ENCODE measurements at places on chromosomes 2 and 18.

DNA sequence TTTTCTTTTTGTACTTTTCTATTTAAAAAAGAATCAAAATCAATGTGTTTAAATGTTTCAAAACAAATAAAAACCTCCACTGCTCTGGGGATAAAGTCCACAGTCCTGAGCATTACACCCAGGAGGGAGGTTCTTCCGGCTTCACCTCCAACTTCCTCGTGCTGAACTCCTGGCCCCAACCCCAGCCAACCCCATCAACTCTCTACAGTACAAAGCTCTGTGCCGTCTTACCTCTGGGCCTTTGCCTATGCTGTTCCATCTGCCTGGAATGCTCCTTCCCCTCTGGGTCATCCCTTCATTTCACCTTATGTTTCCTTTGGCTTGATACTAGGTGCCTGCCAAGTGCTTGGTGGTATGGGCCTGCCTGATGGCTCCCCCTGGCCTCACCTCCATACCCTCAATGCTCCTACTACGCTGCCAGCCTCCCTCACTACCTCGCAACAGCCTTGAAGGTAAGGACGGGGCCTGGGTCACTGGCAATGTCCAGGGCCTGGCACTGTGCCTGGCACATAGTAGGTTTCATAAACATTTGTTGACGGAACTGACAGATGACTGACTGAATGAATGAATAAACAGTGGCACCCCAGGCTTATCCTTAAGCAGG lies 28.8 kb downstream of the SDC1 start:
- DNase-seq = no peak

DNA sequence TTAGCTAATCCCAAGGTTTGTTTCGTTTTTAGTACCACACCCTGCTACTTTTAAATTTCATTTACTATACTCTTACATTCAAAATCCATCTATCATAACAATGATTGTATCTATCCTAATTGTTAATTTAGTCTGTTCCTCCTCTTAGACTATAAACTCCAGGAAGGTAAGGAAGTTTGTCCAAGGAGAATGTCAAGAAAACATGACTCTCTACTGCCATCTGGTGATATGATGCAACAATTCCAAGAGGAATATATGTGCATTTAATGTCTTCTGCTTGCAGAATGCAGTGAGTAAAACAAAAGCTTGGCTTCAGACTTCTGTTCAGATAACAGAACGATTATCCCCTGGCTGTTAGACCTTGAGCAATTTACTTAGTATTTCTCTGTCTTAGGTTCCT lies 1267.1 kb downstream of the LRP1B start:
- DNase-seq = no peak

GRCh38 chr2:22879009-22879863 lies 505.7 kb upstream of the KLHL29 start:
- no peak for DNase-seq

DNA sequence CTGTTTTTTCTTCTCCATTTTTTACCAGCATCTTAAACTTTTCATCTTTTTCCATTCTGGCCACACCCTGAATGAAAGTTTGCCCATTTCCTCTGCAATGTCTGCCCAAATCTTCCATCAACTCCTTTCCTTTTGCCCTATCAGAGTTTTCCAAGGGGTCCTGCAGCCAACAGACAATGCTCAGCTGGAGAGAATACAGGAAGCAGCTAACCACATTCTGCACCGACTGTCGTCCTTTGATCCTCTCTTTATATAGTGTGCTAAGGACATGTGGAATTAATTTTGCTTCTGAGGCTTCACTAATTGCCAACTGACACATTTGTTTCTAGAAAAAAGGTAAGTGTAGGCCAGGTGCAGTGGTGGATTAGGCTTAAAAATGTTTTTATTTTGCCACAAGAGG lies 50.5 kb upstream of the DLX2 start:
- DNase-seq = no peak

DNA sequence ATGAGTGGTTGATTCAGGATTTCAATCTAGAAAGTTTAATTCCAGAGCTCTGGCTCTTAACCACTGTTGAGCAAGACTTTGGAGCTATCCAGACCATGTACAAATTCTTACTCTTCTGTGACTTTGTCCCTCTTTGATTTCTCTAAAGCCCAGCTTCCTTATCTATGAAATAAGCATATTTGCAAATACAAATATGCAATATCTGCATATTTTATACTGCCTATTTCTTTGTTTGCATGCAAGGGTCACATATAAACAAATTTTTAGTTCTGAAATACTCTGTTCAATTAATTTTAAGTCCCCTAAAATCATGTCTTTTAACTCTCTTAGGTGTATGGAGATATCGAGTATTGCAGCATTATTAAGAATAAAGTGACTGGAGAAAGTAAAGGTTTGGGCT lies 5.5 kb downstream of the RBM45 start:
- no peak for DNase-seq

DNA sequence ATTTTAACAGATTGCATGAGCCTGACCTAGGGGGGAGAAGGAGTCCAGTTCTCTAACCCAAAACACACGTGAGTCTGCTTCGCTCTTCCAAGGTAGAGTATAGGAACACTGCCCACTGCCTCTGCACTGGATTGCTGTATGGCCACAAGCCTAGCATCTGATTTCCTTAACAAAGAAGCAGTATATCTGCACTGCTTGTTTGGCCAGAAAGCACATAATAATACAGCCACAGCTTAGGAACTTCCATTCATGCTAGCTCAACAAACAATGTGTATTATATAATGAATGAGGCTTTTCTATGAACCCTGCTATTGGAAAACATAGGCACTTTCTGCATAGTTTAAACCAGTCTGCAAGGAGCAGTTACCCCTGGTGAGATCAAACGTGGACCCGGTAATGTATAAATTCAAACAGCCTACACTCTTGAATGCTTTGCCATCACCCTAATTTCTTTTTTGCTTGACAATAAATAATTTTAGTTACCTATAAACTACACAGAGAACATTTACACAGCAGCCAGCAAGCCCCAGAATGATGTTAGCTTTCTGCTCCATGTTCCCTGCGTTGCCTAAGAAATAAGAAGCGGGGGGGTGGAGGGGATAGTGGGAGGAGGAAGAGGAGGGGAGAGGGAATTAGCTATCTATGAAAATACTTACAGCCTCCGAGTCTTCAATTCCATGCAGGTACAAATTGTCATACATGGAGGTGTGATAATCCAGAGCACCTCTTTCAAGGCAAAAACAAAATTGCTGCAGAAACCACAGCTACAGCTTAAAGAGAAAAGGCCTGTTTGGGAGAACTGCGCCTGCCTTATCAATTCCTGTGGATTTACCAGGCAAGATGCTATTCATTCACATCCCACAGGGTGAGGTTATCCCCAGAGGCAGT lies 125.6 kb downstream of the CACNB4 start:
- DNase-seq = no peak

GRCh38 chr2:196987649-196988364 lies 61.3 kb upstream of the PGAP1 start:
- DNase-seq = peak; percentile 83

GRCh38 chr2:143759455-143759854 lies 630.2 kb downstream of the ARHGAP15 start:
- no peak for DNase-seq

DNA sequence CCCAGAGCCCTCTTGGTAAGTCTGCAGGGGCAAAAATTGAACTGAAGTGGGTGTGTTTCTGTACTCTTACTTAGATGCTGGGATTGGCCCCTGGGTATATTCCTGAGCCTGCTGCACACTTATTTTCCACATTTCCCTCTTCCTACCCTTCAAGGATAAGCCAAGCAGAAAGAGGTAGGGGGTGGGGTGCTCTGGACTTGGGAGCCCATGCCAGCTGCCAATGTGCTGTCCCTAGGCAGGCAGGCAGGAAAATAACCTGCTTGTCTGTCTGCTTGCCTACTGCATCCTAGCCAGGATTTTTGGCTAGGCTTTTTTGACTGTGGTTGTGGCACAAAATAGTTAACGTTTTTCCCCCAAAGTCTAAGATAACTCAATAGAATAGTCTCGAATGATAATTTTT lies 234.3 kb downstream of the ALK start:
- no peak for DNase-seq

DNA sequence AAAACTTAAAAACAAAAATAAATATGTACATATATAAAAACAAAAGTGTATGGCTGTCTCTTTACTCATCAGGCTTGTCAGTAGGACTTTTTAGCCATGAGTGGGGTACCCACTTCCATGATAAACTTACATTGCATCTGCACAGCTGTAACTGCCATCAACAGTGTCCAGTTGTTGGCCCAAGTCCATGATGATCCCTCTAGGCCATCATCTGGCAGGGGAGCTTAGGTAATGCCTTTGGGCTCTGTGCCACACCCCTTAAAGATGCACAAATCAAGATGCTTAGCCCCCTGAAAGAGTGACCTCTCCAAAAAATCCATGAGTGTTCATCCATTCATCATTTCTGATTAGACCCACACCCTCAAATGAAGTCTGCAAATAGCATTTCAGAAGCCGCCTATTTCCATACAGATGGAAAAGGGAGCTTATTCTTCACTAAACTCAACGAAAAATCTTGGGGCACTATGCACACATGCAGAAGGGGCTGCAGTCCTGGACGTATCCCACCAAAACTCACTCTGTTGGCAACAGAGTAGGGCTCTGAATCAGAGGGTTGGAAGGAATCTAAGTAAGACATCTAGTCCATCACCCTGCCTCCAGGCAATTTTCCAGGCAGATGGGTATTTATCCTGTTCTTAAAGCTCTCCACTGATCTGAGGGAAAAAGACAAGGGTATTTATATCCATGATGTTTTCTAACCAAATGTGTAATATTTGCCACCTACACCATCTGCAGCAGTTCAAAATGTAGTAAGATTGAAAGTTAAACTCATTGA lies 691.0 kb downstream of the ZEB2 start:
- no peak for DNase-seq

GRCh38 chr18:24315170-24315569 lies 82.5 kb downstream of the OSBPL1A start:
- DNase-seq = no peak

Measured in AG04449 (cell line).